ENCODE measurements at places on chromosomes 1 and 21.
A peak's percentile ranks its signal among the peaks of the same experiment; 100 is the strongest.

DNA sequence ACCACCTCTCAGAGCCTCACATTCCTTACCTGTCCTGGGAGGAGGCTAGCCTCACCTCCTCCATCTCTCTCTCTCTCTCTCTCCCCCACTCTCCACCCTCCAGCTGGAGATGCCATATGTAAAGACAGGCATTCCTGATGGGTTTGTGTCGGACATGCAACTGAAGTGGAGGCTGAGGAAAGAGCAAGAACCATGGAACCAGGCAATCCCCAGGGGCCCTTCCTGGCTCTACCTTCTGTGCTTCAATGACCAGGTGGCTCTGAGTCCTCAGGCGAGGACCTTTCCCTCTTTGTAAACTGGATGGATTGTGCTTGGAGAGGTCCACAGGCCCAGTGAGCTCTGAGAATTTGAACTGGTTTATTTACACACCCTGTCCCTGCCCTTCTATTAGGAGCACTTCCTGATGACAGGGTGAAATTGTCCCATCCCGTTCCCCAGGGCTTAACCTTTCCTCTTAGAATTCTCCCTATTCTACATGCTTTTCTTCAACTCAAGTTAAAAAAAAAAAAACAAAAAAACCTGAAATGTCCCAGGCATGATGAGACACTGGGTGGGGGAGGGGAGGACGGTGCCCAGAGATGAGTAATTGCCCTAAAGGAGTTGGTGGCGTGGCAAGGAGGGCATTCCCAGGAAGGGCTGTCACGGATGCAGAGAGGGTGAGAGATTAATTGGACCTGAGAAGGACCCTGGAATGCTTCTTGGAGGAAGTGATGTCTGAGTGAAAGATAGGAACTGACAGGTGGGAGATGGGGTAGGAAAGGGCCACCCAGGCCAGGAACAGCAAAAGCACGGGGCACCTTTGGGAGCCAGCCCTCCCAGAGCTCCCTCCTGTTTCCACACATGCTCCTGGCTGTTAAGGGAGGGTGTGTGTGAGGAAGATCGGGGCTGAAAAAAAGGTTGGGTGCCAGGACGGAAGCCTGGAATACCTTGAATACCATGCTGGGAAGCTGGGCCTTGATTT lies 50.2 kb upstream of the WASF2 start:
- DNase-seq, result no peak

DNA sequence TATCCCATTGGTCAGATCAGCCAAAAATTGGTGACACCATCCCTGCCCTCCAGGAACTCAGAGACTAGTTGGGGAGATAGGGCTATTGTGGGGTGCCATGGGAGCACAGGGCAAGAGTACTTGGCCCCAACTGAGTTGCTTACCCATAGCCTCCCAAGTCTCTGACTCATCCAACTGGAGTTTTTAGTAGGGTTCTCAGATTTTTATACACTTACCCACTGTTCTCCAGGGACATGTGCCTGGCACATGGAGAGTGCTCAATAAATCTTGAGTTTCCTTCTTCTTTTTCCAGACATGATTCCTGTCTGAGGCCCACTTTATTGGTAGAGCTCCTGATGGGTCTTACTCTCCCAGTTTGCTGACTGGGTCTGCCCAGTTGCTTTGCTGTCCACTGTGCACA lies 56.7 kb downstream of the OVGP1 start:
- no peak for DNase-seq

DNA sequence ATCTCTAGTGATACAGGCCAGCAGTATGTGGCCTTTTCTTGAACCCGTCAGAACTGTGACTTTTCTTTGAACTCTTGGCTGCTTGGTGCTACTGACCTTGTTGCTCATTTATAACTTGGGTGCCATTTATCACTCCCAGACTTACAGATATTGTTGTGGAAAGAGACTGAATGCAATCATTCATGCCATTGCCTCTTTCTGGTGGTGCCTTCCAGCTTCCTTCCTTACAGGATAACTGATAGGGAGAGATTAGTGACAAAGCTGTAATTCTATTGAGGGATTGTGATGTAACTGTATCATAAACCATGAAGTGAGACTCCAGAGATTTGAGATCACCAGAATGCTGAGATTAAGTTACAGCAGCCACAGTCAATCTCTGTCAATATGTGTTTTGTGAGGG lies 256.5 kb downstream of the USP25 start:
- DNase-seq, result no peak

DNA sequence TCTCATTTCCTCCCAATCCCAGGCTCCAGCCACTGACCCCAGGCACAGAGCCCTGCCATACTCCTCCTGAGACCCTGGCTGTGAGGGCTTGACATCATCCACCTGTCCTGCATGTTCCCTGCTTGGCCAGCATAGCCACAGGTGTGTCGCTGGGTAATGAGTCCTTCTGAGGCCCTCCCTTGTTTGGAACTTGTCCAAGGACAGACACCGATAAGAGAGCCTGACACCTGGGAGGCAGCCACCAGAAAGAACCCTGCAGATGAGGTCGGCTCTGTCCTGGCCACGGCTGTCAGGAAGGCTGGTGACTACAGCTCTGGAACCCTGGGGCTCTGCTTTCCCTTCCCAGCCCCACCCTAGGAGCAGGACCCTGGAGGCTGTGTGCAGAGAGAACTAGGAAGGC lies 34.6 kb downstream of the TMEM63A start:
- no peak for DNase-seq

GRCh38 chr1:68269637-68270430 lies 37.5 kb upstream of the WLS start:
- no peak for DNase-seq

DNA sequence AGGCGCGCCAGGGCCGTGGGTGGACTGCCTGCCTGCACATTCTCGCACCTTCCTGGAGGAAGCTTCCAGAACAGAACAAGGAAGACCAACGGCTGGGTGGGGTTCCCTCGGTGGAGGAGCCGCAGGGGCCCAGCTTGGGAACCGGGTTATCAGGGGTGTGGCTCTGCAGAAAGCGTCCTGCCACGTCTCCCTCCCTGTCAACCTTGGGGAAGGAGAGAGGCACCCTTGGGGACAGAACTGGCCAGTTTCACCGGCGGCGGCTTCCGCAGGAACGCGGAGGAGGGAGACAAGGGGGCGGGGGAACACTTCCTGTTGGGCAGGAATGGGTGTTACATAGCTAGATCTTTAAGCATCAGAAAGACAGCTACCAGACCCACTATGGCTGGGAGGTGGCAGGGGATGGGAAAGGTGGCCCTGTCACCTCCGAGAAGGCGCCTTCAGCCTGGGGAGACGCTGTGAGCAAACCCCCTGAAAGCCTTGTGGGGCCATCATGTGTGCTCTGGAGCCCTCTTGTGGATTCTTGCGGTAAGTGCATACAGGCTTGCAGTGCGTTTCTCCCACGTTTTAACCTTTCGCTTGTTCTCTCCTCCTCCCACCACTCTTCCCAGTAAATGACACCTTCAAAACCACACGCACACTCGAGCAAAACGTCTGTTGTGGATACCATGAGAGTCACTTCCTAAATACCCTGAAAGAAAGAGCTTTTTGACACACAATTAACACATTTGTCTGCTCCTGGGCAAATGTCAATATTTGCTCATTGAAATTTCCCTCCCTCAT lies 3.8 kb upstream of the PLEKHA6 start:
- peak; percentile 29 for DNase-seq

- DNase-seq, result no peak
Measured at GRCh38 chr1:229030630-229031029, 240.3 kb upstream of the RAB4A start.

- DNase-seq, result no peak
Measured at GRCh38 chr1:177948336-177948972, 21.4 kb downstream of the SEC16B start.

GRCh38 chr1:29124366-29125236 lies 898 bp upstream of the TMEM200B start:
- no peak for DNase-seq

- no peak for DNase-seq
Measured at GRCh38 chr1:54390655-54391054, 15.5 kb downstream of the SSBP3 start.

DNA sequence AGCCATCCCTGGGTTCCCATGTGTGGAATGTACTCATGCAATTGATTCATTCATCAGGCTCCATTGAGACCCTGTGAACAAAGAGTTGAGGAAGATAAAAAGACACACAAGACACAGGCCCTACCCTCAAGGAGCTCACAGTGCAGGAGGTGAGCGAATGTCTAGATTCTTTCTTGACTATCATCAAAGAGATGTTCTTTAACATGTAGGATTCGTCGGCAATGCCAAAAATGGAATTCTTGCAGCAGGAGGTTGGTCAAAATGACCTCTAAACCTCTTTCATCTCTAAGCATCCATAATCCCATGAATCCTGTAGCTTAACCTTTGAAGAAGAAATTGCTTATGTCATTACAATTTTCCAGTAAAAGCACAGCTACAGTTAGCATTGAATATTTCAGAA lies 27.9 kb upstream of the TTF2 start:
- no peak for DNase-seq
